ENCODE measurements at places on chromosomes 13 and 19.

- no peak for DNase-seq
Measured at GRCh38 chr13:40181203-40181845, 485.1 kb downstream of the FOXO1 start.

DNA sequence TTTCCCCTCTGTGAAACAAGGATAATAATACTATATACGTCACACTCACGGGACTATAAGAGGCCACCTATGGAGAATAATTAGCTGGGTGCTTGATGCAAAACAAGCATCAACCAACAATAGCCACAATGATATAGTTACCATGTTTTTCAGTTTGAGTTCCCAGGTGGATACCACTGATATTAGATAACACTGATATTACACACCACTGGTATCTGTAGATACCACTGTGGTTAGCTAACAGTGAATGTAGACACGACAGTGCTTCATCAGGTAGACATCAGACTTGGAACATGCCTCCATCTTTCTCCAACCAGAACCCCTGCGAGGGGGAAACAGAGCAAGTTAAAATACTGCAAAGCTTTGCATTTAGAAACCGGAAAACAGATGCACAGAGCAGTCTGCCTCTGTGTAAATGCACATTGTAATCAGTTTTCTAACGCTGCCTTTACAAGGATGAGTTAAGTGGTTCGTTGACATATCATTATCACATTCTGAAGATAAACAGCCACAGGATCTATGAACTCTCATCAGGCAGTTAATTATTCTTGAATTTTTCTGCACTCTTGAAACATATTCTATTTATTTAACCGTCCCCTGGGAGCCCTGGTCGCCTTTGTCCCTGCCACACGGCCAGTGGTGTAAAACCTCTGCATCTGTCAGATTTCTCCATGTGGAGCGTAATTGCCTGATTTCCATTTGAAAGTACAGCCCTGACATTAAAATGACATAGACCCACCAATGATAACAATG is 80.7 kb downstream of the RNASEH2B start:
- DNase-seq, result no peak

GRCh38 chr19:12922959-12923358 is 3.9 kb upstream of the SYCE2 start:
- DNase-seq, result no peak

GRCh38 chr13:67736646-67737420 is 506.7 kb upstream of the PCDH9 start:
- no peak for DNase-seq

DNA sequence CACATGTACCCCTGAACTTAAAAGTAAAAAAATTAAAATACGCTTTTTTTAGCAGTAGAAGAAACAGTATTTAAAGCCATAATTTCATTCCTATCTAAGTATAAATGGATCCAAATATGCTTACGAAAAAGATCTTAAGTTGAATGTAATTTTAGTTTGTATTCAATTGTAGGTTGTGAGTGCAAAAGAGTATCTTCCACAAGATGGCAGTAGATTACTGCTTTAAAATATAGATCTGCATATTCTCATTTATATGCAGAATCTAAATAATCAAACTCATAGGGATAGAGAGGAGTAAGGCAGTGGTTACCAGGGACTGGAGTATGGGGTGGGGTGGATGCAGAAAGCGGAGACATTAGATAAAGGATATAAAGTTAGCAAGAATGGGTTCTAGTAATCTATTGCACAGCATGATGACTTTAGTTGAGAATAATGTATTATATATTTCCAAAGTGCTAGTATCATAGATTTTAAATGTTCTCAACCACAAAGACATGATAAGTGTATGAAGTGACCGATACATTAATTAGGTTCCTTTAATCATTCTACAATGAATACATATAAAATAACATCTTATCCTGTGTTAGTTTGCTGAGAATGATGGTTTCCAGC is 14.2 kb downstream of the OR7A17 start:
- no peak for DNase-seq

DNA sequence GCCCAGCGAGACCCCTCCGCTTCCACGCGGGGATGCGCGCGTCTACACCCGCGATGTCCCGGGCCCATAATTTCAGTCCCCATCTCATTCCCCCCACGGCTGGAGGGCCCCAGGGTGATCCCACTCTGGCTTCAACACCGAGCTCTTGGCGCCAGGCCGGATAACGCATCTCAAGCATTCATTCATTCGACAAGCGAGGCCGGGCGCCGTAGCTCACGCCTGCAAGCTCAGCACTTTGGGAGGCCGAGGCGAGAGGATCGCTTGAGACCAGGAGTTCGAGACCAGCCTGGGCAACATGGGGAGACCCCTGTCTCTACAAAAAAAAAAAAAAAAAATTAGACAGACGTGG is 5.9 kb downstream of the ANGPTL6 start:
- no peak for DNase-seq

GRCh38 chr13:47726394-47726793 is 274.7 kb downstream of the SUCLA2 start:
- DNase-seq, result no peak

DNA sequence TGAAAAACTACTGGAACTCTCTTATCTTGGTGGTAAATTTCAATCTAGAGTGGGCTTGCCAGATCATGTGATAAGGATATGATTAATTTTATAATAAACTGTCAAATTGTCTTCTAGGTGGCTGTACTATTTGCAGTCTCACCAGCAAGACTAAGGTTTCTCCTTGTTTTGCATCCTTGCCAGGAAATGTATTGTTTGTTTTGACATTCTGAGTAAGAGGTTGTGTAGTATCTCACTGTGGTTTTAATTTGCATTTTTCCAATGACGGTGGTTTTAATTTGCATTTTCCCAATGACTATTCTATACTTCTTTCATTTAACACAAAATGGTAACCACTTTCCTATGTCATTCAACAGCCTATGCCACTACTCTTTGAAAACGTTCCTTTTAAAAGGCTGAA is 2.0 kb downstream of the CAB39L start:
- no peak for DNase-seq

DNA sequence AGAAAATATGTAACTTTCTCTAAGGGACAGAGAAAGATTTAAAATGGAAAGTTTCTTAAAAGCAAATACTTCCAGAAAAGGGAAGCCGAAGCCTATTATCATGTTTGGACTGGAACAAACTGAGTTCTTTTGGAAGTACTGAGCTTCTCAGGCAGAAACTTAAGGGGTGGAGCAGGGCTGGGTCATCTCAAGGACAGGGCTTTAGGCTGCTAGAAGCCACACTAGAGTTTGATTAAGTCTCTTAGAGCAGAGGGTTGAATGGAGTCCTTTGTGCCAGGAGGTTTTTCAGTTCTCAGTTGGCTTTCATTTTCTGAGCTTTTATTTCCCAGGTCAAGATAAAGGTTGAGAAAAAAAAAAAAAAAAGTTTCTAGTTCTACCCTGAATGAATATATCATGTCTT is 432.7 kb downstream of the SLITRK5 start:
- DNase-seq, result no peak

- DNase-seq, result no peak
Measured at GRCh38 chr19:50663482-50663790, 14.2 kb downstream of the C19orf81 start.

DNA sequence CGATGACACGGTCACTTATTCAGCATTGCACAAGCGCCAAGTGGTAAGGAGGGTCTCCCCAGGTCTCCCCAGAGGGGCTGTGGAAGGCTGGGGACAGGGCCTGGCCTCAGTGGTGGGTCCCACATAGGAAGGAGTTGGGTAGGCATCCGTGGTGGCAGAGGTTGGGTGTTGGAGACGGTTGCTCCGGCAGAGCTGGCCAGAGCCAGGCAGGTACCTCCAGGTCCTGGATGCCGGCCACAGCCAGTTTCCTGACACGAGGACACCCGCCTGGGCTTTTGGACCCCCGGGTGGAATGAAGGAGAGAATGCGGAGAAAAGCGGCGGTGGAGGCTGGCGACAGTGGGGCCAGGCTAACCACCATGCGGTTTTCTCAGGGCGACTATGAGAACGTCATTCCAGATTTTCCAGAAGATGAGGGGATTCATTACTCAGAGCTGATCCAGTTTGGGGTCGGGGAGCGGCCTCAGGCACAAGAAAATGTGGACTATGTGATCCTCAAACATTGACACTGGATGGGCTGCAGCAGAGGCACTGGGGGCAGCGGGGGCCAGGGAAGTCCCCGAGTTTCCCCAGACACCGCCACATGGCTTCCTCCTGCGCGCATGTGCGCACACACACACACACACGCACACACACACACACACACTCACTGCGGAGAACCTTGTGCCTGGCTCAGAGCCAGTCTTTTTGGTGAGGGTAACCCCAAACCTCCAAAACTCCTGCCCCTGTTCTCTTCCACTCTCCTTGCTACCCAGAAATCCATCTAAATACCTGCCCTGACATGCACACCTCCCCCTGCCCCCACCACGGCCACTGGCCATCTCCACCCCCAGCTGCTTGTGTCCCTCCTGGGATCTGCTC is 1.3 kb upstream of the FFAR1 start:
- no peak for DNase-seq

GRCh38 chr13:34137200-34137599 is 319.3 kb downstream of the RFC3 start:
- no peak for DNase-seq

DNA sequence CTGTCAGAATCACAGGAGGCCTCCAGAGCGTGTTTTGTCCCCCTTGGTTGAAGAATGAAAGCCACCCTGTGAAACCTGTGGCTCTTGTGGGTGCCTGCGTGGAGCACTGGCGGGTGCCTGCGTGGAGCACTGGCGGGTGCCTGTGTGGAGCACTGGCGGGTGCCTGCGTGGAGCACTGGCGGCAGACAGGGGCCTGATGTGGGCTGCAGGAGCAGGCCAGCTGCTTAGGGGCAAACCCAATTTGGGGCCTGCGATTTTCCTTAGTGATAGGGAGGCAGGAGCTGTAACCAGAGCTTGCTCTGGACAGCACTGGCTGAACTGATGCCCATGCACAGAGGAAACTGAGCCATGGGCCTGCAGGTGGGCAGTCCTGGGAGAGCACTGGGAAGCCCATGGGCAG is 24.3 kb downstream of the ARHGEF7 start:
- DNase-seq, result no peak

DNA sequence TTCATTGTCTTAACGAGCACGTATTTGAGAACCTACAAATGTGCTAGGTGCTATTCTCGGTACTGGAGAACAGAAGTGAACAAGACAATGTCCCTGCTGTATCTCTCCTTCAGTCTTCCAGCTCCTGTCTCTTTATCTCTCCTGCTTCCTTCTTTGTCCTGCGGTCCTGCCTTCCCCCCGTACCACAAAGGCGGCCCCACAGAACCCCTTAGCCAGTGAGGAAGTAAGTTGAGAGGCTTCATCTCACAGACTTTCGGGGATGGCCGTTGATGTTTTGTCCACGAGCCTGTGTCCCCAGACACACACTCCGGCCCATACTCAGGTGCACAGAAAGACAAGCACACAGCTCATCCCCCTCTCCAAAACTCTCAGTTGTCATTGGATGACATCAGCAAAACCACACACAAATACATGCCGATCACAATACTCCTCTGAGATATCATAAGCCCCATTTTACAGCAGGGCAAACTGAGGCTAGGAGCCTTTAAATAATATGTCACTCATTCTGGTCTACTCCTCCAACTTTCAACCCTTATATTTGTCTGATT is 507 bp upstream of the SWSAP1 start:
- no peak for DNase-seq

DNA sequence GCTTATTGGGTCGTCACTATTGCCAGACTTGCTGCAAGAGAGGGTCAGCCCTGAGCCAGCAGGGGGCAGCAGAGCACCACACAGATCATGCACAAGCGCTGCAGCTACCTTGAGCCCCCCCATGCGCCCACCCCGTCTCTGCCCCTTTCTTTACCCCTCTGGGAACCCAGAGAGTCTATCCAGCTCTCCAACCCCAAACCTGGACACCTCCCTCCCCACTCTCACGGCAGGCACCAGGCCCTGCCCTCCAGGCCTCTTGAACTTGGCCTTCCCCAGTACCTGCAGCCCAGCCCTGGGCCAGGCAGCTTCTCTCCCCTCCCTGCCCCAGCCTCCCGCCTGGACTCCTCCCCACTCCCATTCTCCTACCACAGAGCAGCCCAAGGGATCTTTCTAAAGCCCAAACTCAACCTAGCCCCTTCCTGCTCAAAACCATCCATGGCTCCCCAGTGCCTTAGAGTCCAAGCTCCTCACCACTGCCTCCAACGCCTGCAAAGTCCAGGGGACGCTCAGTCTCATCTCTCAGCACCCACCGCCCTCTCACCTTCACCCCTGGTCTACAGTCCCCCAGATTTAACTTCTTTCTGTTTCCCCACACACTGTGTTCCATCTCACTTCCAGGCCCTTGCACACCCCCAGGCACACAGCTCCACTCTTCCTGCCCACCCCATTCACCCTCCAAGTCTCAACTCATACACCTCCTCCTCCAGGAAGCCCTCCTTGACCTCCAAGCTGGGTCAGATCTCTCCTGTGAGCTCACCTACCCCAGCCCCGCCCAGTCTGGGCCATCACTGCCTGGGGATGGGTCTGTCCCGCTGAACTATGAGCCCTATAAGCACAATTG is 9.4 kb upstream of the CEACAM16 start:
- peak; percentile 52 for DNase-seq

GRCh38 chr13:97189928-97190327 is 32.2 kb upstream of the MBNL2 start:
- DNase-seq, result no peak

GRCh38 chr13:43205416-43205815 is 182.0 kb downstream of the DNAJC15 start:
- DNase-seq, result no peak

- DNase-seq, result no peak
Measured at GRCh38 chr13:66528944-66529576, 701.1 kb downstream of the PCDH9 start.

DNA sequence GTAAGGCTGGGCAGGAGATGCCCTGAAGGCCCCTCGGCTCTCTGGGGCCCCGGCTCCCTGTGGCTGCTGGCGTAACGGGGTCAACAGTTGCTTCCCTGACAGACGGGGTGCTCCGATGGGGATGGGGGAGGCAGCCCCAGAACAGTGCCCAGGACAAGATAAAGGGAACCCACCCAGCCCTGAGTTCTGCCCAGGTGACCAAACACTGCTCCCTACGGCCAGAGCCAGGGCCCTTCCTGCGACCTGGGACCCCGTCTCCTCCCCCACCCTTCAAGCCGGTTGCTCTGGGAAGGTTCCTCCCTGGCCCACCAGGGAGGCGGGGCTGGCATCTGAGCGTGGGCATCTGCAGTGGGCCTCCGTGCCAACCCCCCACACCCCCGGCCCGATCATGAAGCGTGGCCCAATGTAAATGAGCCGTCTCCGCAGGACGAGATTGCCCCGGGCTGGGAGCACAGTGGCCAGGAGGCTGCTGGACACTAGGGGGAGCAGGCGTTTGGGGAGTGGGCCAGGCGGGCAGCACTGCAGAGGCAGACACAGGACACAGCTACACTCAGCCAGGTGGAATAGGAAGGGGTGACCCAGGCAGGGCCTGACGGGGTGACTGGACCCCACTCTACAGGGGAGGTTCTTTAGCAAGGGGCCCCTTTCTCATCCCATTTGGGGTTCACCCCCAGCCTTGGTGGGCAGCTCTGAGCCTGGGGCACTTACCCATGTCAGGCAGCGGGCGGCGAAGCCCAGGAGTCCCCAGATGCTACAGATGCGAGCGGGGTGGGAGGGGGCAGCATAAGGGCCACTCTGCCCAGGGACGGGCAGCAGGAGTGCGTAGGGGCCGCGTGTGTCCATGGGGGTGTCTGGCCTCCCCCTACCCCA is 1.2 kb upstream of the NKPD1 start:
- DNase-seq, result no peak

GRCh38 chr19:980133-980998 is 3.8 kb upstream of the WDR18 start:
- no peak for DNase-seq

GRCh38 chr19:48573163-48573505 is 21.2 kb downstream of the SULT2B1 start:
- DNase-seq, result no peak

- DNase-seq, result no peak
Measured at GRCh38 chr19:30235946-30236345, 136.2 kb upstream of the ZNF536 start.

Measured in thymus (tissue), 14 donors.